NCI-H774 (cell line): ENCODE measurements at places on chromosomes 16 and 17.

DNA sequence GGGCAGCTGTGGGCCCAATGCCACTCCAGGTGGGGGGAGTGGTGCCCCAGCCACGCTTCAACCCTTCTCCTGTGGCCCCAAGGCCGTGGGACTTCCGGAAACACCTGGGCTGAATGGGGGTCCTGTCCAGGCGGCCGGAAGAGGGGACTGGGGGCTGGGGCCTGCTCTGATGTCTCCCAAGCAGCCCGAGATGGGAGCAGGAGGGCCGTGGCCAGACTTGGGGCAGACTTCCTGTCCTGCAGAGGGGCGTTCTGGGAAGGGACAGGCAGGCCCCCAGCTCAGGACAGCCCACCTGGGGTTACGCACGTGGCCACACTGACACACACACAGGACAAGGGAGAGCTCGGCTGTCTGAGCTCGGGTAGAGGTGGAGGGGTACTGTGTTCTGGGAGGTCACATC is 5.1 kb downstream of the HSD3B7 start:
- no peak for DNase-seq

GRCh38 chr17:48605991-48606891 is 1.5 kb upstream of the HOXB6 start:
- no peak for DNase-seq

- no peak for DNase-seq
Observed at GRCh38 chr17:29151567-29151966, 28.6 kb downstream of the MYO18A start.

- DNase-seq = no peak
Observed at GRCh38 chr16:85724936-85725335, 26.0 kb downstream of the C16orf74 start.

GRCh38 chr16:5841974-5842373 is 744.4 kb upstream of the EEF2KMT start:
- no peak for DNase-seq

- DNase-seq = no peak
Observed at GRCh38 chr16:85153656-85154091, 41.4 kb upstream of the CIBAR2 start.

- no peak for DNase-seq
Observed at GRCh38 chr17:69575346-69575761, 160.9 kb downstream of the MAP2K6 start.

- no peak for DNase-seq
Observed at GRCh38 chr17:78092794-78093324, 35.7 kb downstream of the TMC6 start.

GRCh38 chr16:54405478-54405877 is 118.9 kb upstream of the IRX3 start:
- DNase-seq = no peak

DNA sequence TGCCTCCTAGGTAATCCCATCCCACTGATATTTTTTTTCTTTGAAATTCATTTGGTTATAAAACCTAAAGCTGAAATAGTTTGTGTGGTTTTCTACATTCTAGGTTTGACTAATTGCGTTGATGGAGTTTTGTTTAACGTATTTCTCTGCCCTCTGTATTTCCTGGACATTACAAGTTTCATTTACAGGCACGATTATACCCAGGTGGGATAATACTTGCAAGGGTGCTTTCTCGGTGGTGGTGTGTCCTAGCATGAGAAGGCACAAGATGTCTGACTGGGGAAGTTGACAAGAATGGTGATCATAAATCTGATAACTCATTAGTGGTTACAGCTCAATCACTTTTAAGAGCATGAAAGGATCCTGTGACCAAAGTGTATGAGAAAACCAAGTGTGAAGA is 45.0 kb downstream of the DYNLRB2 start:
- DNase-seq = no peak

DNA sequence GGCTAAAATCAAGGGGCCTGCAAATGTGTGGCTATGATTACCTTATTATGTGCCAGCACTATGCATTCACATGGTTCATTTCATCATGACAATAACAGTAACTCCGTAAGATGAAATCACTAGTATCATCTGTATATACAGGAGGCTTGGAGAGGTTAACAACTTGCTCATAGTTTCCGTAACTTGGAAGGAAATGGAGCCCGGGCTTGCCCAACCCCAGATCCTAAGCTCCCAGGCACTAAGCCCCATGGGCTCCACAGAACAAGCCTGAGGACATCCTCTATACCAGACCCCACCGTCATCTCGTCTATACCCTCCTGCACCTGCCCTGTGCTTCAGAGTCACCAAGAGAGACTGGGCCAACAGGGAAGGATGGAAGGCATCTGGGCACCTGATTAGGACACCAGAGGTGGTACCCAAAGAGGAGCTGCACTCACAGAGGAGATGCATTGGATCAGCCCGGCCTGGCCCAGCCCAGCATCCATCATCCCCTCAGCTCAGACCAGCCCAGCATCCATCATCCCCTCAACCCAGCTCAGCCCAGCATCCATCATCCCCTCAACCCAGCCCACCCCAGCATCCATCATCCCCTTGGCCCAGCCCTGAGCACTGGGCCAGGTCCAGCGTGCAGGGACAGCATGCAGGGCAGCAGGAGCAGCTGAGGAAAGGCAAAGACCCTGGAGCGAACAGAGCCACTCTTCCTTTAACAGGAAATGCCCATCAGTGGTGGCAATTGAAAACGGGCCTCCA is 28.5 kb downstream of the NSMCE1 start:
- no peak for DNase-seq

GRCh38 chr16:10312784-10313724 is 72.8 kb upstream of the ATF7IP2 start:
- DNase-seq = no peak

- DNase-seq = no peak
Observed at GRCh38 chr17:57956291-57957119, 1.3 kb upstream of the CUEDC1 start.

DNA sequence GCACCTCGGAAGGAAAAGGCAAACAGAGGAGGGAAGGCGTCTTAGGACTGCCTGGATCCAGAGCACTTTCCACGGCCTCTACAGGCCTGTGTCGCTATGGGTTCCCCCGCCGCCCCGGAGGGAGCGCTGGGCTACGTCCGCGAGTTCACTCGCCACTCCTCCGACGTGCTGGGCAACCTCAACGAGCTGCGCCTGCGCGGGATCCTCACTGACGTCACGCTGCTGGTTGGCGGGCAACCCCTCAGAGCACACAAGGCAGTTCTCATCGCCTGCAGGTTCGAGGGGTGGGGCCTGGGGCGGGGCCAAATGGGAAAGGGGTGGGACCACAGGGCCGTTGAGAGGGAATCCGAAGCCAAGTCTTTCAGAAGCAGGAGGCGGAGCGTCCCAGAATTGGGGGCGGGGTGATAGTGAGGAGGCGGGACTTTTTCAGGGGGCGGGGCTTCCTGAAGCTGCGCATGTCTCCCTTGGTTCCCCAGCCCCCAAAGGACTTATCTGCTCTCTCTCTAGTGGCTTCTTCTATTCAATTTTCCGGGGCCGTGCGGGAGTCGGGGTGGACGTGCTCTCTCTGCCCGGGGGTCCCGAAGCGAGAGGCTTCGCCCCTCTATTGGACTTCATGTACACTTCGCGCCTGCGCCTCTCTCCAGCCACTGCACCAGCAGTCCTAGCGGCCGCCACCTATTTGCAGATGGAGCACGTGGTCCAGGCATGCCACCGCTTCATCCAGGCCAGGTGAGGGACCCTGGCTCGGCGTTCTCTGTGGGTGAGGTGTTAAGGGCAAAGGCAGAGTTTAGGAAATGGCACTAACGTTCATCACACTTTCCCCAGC is 939 bp downstream of the BCL6B start:
- DNase-seq = peak; percentile 78
